CD8-positive, alpha-beta T cell (primary cell): ENCODE measurements at places on chromosomes 5 and 9.

- no peak for DNase-seq
Observed at GRCh38 chr9:92141144-92142129, 26.2 kb upstream of the SPTLC1 start.

GRCh38 chr9:32200896-32201295 lies 183.5 kb upstream of the ACO1 start:
- no peak for DNase-seq

- no peak for DNase-seq
Observed at GRCh38 chr5:95930141-95930930, 31.3 kb downstream of the ELL2 start.

GRCh38 chr9:132651259-132651658 lies 18.5 kb downstream of the DDX31 start:
- no peak for DNase-seq

GRCh38 chr5:16812448-16812847 lies 123.6 kb downstream of the MYO10 start:
- no peak for DNase-seq

GRCh38 chr5:133754575-133755169 lies 142.3 kb upstream of the FSTL4 start:
- DNase-seq: no peak

DNA sequence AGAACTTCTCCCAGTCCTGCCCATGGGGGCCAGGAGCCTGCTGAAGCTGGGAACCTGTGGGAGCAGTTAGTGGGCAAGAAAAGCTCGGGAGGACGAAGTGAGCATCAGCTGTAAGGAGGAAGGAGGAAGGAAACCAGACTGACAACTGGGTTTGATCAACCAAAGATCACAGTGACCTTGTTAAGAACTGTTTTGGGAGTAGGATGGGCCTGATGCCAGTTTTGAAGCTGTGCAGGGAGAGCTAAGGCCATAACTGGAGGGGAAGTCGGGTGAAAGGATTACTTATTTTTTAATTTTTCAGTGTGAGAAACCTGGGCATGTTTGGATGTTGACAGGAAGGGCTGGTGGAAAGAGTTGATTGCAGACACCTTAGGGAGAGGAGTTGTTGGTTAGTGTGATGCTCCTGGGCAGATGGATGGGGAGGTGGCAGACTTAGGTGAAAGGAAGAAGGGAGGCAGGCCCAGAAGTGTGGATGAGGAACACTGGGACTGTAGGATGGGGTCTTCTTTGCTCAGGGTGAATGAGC lies 58.3 kb upstream of the KLF4 start:
- DNase-seq: no peak

- no peak for DNase-seq
Observed at GRCh38 chr9:15501179-15501578, 9.6 kb downstream of the PSIP1 start.

- DNase-seq: no peak
Observed at GRCh38 chr9:14146201-14146874, 167.6 kb downstream of the NFIB start.

DNA sequence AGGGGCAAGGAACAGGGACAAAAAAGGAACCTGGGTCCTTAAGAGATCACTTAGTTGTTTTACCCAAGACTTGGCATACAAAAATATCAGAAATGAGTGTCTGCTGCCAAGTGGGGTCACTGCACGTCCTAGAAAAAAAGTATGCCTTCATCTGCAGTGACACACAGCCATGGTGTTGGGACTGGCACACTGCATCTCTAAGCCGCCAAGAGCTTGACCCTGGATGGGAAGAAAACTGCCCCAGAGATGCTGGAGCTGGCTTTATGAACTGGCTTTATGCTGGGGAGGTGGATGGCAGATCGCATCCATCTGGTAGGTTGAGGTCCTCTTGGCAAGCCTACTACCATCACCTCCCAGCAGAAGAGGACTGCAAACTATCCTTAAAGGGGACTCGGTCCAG lies 51.7 kb downstream of the IRF1 start:
- DNase-seq: peak; percentile 47

- no peak for DNase-seq
Observed at GRCh38 chr5:40484495-40484894, 195.2 kb upstream of the PTGER4 start.

DNA sequence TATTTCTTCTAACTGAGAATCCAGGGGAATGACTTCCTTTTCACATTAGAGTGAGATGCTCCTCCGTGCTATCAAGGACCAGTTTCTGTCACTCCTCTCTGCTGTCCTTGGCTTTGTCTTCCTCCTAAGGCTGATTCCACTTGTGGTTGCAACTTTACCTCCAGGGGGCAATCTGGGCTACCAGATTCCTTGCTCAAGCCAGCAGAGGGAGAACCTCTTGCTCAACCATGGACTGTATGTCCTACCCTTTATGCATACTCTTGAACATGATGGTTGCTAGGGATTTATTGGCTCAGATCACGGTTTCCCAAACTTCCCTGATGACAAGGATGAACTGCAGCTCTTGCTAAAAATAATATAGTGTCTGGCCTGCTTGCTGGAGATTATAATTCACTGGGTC lies 24.0 kb downstream of the NNT start:
- peak; percentile 17 for DNase-seq

DNA sequence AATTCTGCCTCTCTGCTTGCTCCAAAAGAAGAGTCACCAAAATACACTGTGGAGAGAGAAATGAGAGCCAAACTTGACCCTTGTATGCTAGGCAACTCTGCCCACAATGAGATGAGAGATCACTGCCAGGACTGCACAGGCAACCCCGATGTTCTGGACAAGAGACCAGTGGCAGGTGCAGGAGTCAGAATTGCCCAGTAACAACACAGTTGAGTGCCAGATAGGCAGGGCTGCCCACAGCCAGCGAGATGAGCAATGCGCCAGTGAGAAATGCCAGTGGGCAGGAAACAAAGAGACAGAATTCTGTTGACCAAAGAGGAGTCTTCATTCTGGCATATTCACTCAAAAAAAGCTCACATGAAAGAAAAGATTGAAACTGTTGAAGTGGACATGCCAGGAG lies 570.7 kb downstream of the CAAP1 start:
- DNase-seq: no peak

GRCh38 chr9:36797471-36798220 lies 225.0 kb downstream of the MELK start:
- no peak for DNase-seq

DNA sequence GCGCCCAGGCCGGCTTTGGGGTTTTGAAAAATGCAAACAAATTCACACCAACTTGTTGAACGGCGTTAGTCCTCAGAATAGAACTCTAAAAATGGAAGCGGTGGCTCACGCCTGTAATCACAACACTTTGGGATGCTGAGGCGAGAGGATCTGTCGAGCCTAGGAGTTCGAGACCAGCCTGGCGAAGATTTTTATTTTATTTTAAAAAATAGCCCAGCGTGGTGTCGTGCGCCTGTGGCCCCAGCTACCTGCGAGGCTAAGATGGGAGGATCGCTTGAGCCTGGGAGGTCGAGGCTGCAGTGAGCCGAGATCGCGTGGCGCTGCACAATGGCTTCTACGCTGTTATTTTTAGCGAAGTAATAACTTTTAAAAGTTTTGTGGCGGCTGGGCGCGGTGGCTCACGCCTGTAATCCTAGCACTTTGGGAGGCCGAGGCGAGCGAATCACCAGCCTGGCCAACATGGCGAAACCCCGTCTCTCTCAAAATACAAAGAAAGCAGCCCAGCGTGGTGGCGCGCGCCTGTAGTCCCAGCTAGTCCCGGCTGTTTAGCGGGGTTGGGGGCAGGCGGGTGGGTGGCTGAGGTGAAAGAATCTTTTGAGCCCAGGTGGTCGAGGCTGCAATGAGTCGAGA lies 694 bp upstream of the PLIN2 start:
- DNase-seq: no peak

DNA sequence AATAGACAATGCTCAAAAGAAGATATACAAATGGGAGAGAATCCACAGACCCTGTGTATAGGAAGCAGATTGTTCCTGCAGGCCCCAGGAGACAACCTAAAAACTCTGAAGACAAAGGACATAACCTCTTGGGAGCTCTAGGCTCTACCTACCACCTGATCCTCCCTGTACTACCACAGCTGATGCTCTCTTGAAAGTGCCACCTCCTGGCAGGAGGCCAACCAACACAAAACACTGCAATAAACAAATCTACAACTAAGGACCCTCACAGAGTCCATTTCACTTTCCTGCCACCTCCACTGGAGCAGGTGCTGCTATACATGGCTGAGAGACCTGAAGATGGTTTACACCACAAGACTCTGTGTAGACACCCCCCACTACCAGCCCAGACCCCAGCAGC lies 49.0 kb downstream of the STARD4 start:
- no peak for DNase-seq

- no peak for DNase-seq
Observed at GRCh38 chr5:35668319-35668718, 50.7 kb downstream of the SPEF2 start.

- DNase-seq: no peak
Observed at GRCh38 chr9:136648751-136649150, 14.0 kb upstream of the EGFL7 start.

DNA sequence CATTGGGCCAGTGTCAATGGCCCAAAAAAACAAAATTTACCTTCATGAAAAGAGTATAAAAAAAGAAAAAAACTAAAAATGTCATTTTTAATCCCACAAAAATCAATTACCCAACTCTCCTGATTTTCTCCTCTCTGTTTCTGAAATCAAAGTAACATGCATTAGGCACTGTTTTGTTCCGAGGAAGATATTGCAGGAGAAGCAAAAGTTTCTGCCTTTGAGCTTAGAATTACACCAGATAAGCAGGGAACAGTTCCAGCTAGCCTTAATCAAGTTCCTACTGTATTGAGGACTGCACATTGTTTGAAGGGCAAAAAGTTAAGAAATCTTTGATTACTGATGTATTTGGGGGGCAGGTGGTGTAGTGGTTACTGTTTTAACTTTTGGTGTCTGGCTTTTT lies 1.1 kb upstream of the PRKAA1 start:
- DNase-seq: no peak

DNA sequence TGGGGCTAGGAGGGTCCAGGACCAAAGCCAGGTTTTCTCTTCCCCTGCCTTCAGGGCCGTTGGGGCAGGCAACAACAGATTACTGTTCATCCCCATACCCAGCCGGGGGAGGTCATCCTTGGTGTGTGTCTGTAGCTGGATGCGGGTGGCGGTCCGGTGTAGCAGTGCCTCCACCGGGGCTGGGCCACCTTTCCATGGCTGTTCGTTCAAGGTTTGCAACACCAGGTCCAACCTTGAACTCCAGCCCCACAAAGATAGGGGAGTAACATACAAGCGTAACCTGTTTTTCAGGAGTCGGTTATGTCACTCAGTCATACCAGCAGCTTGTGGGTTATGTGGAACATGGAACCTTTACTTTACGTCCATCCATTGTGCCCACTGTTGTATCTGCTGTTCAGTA lies 58.5 kb upstream of the FAM120A start:
- DNase-seq: no peak

DNA sequence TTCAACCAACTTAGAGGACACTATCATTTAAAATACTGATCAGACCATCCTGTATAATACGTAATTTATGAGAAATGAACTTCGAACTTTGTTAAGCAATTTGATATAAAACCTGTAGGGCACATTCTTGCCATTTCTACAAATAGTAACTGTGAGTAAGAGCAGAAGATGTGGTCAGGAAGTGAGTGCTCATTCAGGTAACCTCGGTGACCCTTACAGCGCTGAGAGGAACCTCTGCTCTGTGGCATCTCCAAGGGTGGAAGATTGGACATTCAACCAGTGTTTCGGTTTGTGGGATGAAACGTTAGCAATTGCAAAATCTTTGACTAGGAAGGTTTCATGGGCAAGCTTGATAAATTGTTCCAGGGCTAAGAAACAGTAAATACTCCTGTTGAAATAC lies 194.8 kb upstream of the IRX2 start:
- no peak for DNase-seq

GRCh38 chr9:135062254-135062653 lies 25.2 kb upstream of the OLFM1 start:
- no peak for DNase-seq

DNA sequence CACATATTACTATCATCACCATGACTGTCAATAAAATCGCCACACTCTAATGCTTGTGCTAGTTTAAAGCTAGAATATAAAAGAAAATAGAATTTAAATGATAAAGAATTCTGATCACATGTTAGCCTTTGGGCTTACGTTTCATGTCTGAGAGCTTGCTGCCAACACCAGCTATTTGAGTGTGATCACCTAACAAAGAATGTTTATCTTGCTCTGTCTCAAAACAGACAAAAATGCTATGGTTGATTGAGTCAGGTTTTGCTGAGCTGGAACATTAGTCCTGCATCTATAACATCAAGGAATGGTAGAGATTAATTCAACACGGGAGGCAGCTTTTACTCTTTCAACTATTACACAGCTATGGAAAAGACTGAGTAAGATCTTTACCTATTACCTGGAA lies 50.7 kb downstream of the MSX2 start:
- DNase-seq: no peak

GRCh38 chr5:158648631-158649030 lies 451.1 kb downstream of the EBF1 start:
- DNase-seq: no peak

GRCh38 chr5:133242221-133242835 lies 190.5 kb downstream of the HSPA4 start:
- DNase-seq: no peak

- DNase-seq: no peak
Observed at GRCh38 chr5:45648744-45649143, 47.4 kb downstream of the HCN1 start.

- DNase-seq: no peak
Observed at GRCh38 chr9:36245906-36246305, 12.3 kb downstream of the GNE start.

DNA sequence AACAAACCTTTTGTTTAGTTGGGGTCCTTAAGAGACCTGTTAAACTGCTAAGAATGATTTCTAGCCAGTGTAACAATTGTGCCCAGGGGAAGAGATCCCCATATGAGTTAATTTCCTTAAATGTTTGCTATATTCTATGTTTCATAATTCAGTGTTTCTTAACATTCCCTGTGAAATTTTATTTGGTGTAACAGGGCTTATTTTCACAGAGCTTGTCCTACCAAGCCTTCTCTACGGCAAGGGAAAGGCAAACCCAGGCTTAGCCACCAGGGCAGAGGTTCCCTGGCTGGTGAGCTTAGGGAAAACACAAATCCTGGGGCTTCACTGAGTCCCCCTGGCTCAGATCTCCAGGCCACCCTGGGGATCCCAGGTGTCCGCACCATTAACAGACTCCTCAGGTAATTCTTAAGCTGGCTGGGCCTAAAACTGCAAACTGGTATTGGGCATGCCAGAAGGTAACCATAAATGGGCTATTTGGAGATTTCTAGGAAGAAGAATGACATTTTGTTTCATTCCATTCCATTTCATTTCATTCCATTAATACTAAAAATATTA lies 17.0 kb upstream of the LCP2 start:
- DNase-seq: no peak

DNA sequence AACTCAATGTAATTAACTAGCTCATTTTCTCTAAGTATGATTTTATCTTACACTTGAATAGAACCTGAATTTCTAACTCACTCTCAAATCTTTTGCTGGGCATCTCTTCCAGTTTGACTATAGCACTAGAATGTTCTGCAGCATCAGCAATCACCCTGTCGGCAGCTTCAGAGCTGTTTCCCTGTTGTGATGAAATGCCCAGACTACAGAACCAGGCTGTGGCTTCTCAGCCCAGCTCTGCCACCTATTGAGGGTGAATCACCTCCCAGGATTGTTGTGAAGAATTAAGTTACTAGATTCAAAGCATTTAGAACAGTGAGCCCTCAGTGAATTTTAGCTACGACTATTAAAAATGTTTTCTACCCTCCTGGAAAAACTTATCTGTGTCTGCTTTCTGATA lies 90.4 kb upstream of the ANKRD55 start:
- DNase-seq: no peak
